ENCODE measurements at places on chromosomes 5 and 9.

DNA sequence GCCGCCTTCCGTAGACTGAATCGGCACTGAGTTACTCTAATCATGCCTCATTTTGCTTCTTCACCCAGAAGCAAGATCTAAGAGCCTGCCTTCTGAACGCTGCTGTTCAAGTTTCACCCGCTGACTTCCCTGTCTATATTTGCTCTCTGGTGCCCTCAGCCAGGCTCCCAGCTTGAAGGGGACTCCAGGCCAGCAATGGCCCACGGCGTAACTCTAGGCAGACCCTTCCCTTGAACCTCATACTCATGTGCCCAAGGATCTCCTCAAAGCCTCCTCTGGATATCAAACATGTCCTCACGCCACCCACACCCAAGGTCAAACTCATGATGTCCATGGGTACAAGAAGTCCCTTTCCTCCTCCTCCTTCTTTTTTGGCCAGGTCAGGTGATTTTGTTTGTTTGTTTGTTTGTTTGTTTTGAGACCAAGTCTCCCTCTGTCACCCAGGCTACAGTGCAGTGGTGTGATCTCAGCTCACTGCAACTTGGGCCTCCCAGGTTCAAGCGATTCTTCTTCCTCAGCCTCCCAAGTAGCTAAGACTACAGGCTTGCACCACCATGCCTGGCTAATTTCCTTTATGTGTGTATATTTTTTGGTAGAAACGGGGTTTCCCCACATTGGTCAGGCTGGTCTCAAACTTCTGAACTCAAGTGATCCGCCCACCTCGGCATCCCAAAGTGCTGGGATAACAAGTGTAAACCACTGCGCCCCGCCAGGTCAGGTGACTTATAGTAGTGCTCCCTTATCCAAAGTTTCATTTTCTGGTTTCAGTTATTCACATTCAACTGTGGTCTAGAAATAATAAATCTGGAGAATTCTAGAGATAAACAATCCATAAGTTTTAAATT, 239.0 kb downstream of the SYK start:
- no peak for DNase-seq

DNA sequence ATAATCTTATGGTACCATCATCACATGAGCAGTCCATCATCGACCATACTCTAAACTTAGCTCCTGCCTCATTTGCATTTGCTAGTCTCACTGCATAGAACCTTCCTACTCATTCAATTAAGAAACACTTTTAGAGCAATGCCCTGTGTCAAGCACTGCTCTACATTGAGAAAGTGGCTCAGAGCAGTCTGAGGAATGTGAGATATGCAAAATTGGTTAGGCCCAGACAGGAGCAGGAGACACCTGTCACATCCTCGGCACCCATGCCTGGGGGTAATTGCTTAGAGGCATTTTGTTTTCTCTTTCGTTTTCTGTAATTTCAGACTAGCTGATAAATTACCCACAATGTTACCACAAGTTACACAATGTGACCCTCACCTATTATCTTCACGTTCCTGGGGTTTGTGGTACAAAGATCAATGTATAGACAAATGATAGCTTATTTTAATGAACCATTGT, 4.9 kb upstream of the RARS1 start:
- peak; percentile 97 for DNase-seq

DNA sequence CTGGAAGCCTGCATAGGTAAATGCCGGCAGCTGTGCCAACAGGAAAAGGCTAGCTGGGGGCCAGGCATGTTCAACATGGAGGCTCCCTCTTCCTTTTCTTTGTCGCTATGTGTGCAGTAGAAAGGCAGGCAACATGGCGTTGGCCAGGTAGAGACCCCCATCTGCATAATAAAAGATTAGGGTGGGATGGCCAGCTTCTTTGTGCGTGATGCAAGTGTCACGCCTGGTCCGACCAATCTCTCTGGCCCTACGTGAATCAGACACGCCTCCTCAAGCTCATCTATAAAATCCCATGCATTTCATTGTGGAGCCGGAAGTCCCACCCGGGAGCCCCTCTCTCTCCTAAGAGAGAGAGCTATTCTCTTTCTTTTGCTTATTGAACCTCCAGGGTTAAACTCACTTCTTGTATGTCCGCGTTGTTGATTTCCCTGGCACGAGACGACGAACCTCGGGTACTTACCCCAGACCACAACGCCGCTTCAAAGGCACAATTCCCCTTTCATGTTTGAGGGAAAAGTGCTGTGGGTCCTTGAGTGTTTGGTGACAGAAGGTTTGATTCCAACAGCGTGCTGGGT, 25.0 kb upstream of the C5orf47 start:
- DNase-seq = no peak

DNA sequence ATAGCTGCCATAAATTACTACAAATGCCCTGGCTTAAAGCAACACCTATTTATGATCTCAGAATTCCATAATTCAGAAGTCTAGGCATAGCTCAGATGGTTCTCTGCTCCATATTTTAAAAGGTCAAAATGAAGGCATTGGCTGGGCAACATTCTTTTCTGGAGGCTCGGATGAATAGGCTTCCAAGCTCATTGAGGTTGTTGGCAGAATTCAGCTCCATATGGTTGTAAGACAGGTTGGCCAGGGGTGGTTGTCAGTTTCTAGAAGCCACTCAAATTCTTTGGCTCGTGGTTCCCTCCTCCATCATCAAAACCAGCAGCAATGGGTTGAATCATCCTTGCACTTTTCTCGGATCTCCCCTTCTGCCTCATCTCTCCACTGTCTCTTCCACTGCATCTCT, 49.4 kb downstream of the TGFBR1 start:
- no peak for DNase-seq

DNA sequence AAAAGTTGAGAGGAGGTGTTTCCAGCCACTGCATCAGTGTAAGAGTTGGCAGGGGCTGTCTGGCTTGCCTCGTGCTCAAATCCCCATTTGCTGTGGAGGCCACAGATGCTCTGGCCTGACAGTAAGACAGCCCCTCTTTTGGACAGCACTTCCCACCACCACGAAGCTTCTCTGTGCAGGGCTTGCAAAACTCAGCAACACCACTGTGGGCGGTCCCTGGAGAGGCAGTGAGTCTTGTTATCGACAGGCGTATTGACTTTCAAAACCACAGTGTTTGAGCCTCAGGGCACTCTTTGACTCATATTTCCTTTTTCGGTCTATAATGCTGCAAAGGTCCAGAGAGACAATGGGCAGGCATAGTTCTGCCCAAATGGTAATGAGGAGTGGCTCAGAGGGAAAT, 539.5 kb downstream of the EBF1 start:
- DNase-seq = no peak

DNA sequence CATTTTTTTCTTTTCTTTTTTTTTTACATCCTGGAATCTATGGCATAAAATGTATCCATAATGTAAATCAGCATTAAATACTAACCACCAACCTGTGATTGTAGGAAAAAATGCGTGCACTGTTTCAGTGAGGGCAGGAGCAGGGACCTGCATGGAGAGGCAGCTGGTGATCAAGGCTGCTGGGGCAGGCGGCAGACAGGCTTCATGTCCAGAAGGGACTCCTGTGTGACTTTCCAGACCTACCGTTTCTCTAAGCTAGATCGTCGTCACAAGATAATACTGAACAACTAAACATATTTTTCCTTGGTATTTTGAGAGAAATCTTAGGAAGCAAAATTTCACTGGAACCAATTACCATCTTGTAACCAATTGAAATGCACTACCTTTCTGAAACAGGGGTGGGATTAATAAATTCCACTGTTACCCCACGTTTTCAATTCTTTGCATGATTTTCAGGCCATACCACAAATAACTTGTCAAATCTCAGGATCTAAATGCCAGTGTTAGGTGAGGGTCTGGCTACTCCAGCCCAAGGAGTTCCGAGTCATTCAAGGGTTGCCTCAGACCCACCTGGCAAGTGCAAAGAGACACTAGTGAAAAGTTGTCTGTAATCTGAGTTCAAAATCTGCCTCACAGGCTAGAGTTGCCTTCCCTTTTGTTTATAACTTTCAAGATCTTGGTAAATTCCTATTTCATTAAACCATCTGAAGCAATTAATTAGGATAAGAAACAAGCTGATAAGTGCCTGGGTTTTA, 198.2 kb downstream of the SEMA5A start:
- DNase-seq = no peak

- DNase-seq = no peak
Measured at GRCh38 chr5:34706084-34706483, 50.0 kb downstream of the RAI14 start.

GRCh38 chr5:125113328-125113727, 366.9 kb upstream of the ZNF608 start:
- DNase-seq = peak; percentile 19

DNA sequence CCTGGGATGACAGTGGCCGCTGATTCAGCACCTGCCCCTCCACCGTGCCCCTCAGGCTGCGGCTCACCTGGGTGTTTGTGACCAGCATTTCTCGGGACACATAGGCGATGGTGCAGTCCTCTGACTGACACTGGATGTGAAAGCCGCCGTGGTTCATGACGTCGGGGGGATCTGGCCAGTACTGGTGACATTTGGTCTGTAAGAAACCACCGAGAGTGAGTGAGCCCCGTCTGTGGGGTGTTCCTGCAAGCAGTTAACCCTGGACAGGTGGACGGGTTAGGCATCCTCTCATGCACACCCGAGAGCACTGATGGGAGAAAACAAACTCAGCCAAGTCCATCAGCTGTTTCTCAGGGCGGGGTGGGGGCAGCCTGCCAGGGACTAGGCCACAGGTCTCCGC, 62.5 kb upstream of the EPB41L4B start:
- DNase-seq = no peak

GRCh38 chr9:114501796-114502682, 3.2 kb downstream of the WHRN start:
- peak; percentile 43 for DNase-seq

GRCh38 chr5:15948190-15948589, 231.4 kb downstream of the MARCHF11 start:
- DNase-seq = no peak
